ENCODE measurements at places on chromosomes 12 and 14. TPM values are rescaled to one million over a fixed set of nuclear protein-coding genes. Genes with fewer than 3 reads are reported as not detected.
A peak's percentile ranks its signal among the peaks of the same experiment; 100 is the strongest.

DNA sequence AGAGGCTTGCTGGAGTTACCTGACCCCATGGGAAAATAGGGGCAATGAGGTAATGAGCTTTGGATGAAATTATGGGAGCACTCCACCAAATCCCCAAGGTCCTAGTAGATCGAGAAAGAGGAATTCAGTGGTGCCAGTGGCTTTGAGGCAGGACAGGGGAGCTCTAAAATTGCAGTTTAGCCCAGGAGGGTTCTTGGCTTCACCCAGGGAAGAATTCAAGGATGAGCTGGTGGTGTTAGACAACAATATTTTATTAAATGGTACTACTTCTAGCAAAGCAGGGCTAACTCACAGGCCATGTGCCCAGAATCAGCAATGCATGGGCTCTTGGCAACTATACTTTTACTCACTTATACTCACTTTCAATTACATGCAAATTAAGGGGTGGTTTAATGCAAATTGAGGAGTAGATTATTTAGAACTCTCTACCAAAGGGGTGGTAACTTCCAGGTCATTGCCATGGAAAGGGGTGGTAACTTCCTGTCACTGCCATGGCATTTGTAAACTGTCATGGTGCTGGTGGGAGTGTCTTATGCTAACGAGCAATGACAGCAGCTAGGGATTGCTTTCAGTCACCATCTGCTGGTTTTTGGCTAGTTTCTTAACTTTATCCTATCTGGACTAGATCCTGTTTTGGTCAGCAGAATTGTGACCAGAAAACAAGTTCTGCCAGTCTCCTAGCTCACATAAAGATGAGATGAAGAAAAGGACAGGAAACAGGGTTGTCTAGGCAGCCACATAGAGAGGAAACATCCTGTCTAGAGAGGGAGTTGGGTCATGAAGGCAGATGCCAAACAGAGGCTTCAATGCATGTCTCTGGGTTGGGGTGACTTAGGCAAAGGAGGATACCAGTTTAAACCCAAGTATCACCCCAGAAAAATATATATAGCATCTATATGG lies 64.7 kb downstream of the ZNF641 start:
- DNase-seq: no peak

HELB gene
- 4.1 TPM for total RNA-seq

DNA sequence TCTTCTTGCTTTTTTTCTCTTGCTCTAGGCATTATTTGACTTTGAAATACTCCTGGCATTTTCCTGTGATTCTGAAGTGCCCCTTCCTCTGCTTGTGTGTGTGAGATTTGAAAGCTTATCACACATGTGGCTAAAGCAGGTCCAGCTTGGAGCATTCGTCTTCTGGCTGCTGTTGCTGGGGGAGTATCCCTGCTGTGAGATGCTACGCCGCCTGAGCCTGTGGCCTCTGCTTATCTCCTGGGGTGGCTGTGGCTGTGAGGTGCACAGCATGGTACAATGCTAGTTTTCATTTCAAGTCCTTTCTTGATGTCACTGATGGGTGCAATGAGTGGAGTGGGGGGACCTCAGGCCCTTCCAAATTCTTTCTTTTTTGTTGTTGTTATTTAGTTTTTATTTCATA lies 371.8 kb downstream of the ZFP36L1 start:
- DNase-seq: no peak

- DNase-seq: peak; percentile 81
Observed at GRCh38 chr12:69534389-69534822, 50.9 kb upstream of the CCT2 start.

SRRM4 gene
- total RNA-seq: not detected
